ENCODE measurements at places on chromosomes 2 and 18. TPM values are rescaled to one million over a fixed set of nuclear protein-coding genes. Genes with fewer than 3 reads are reported as not detected.

Gene ONECUT2
- polyA plus RNA-seq = 0.01 TPM

DNA sequence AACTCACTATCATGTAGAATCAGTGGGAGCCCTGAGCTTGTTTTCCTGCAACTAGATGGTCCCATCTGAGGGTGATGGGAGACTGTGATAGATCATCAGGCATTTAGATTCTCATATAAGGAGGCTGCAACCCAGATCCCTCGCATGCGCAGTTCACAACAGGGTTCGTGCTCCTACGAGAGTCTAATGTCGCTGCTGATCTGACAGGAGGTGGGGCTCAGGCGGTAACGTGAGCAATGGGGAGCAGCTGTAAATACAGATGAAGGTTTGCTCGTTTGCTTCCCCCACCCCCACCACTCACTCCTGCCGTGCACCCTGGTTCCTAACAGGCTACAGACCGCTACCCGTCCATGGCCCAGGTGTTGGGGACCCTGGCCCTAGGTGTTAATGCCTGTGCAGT is 113.6 kb downstream of the RNF144A start:
- H3K36me3 ChIP-seq = no peaks in the 10 kb centered on the region
- no peak overlapping the region for H3K27ac ChIP-seq
- H3K27me3 ChIP-seq = no peaks in the 10 kb centered on the region
- H3K4me1 ChIP-seq = no peaks in the 10 kb centered on the region
- no peak overlapping the region for H3K4me3 ChIP-seq
- no peak for DNase-seq

GRCh38 chr2:140472676-140473075 is 1658.1 kb downstream of the LRP1B start:
- H3K27me3 ChIP-seq = no peaks in the 10 kb centered on the region
- no peaks in the 10 kb centered on the region for H3K36me3 ChIP-seq
- no peaks in the 10 kb centered on the region for H3K4me1 ChIP-seq
- H3K27ac ChIP-seq = no peak overlapping the region
- DNase-seq = peak; percentile 10

DNA sequence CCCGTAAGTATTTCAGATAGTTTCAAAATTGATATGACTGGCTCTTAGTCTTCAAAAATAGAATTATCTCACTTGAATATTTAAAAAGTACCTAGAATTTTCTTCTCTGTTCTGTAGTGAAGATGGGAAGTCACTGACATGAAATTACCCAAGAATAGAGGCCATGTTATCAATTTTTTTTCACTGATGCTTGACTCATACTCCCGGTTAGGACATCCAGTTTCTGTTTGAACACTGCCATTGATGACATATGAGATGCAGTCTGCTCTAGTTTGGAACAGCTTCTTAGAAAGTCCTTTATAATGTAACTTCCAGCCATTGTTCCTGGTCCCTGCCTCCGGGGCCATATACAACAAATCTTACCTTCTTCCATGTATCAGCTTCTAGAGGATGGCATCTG is 26.0 kb downstream of the MAP3K20 start:
- no peaks in the 10 kb centered on the region for H3K36me3 ChIP-seq
- no peaks in the 10 kb centered on the region for H3K27me3 ChIP-seq
- no peak overlapping the region for H3K27ac ChIP-seq
- H3K4me3 ChIP-seq = no peak overlapping the region

GRCh38 chr2:95278637-95279225 is 4.5 kb downstream of the PROM2 start:
- H3K27me3 ChIP-seq = no peaks in the 10 kb centered on the region
- no peak for DNase-seq
- H3K4me1 ChIP-seq = no peaks in the 10 kb centered on the region
- no peak overlapping the region for H3K4me3 ChIP-seq

- no peak overlapping the region for H3K27ac ChIP-seq
- no peak for DNase-seq
- no peaks in the 10 kb centered on the region for H3K27me3 ChIP-seq
- H3K36me3 ChIP-seq = no peaks in the 10 kb centered on the region
- H3K4me3 ChIP-seq = no peak overlapping the region
These were observed 934.8 kb upstream of the DDX18 start for GRCh38 chr2:116879650-116880160.

- no peaks in the 10 kb centered on the region for H3K27me3 ChIP-seq
- no peak overlapping the region for H3K4me3 ChIP-seq
- H3K4me1 ChIP-seq = no peaks in the 10 kb centered on the region
- H3K36me3 ChIP-seq = no peaks in the 10 kb centered on the region
These were observed 35.2 kb downstream of the ST3GAL5 start for GRCh38 chr2:85853499-85854165.

Gene B3GNT2
- polyA plus RNA-seq = 10.7 TPM

- peaks cover 5% of the 10 kb centered on the region for H3K36me3 ChIP-seq
- peak overlapping the region; percentile 33 for H3K27ac ChIP-seq
- no peaks in the 10 kb centered on the region for H3K27me3 ChIP-seq
- H3K4me1 ChIP-seq = peaks cover 50% of the 10 kb centered on the region
These were observed 92.2 kb downstream of the STPG4 start for GRCh38 chr2:47062681-47063537.

DNA sequence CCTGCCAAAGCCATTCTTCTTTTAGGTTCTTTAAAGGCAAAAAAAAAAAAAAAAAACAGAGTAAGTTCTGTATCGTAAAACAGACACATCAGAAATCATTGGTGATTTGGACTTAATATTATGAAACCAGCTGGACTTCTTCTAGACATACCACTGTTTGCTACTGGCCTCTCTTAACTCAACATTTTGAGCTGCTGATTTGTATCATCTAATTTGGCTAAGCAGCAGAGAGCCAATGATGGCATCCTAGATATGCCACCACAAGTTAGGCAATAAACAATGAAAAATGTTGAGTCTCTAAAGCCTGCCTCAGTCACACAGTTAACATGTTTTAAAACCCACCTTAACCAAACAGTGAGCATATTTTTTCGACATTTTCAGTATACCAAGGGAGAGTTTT is 1034.3 kb upstream of the NXPH2 start:
- no peak for DNase-seq
- H3K4me3 ChIP-seq = no peak overlapping the region
- no peaks in the 10 kb centered on the region for H3K36me3 ChIP-seq
- no peaks in the 10 kb centered on the region for H3K27me3 ChIP-seq
- no peaks in the 10 kb centered on the region for H3K4me1 ChIP-seq

- no peak overlapping the region for H3K27ac ChIP-seq
- H3K4me1 ChIP-seq = no peaks in the 10 kb centered on the region
- no peaks in the 10 kb centered on the region for H3K36me3 ChIP-seq
- H3K4me3 ChIP-seq = no peak overlapping the region
These were observed 280.5 kb downstream of the TCF4 start for GRCh38 chr18:55307505-55307904.

GRCh38 chr2:221500501-221501209 is 71.4 kb downstream of the EPHA4 start:
- H3K36me3 ChIP-seq = no peaks in the 10 kb centered on the region
- no peak overlapping the region for H3K27ac ChIP-seq
- peak; percentile 33 for DNase-seq
- no peak overlapping the region for H3K4me3 ChIP-seq

Gene CAPN14
- polyA plus RNA-seq = 0.07 TPM

DNA sequence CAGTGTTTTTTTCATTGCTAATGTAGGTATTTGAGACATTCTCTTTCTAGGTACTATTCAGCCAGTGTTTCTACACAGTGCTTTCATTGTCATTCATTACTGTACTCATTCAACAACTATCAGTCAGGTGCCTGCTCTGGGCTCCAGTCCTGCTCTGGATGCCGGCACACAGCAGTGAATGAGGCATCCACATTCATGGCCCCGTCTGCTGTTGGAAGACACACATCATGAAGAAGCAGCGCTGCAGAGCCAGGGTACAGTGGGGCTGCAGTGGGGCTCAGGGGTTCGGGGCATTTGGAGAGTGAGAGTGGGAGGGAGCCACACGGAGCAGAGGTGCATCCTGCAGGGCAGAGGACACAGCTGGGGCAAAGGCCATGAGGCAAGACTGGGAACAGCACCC is 737.2 kb upstream of the RAB6C start:
- H3K27ac ChIP-seq = no peak overlapping the region
- DNase-seq = no peak
- H3K4me1 ChIP-seq = no peaks in the 10 kb centered on the region
- no peak overlapping the region for H3K4me3 ChIP-seq

Gene HOXD10
- polyA plus RNA-seq = not detected

DNA sequence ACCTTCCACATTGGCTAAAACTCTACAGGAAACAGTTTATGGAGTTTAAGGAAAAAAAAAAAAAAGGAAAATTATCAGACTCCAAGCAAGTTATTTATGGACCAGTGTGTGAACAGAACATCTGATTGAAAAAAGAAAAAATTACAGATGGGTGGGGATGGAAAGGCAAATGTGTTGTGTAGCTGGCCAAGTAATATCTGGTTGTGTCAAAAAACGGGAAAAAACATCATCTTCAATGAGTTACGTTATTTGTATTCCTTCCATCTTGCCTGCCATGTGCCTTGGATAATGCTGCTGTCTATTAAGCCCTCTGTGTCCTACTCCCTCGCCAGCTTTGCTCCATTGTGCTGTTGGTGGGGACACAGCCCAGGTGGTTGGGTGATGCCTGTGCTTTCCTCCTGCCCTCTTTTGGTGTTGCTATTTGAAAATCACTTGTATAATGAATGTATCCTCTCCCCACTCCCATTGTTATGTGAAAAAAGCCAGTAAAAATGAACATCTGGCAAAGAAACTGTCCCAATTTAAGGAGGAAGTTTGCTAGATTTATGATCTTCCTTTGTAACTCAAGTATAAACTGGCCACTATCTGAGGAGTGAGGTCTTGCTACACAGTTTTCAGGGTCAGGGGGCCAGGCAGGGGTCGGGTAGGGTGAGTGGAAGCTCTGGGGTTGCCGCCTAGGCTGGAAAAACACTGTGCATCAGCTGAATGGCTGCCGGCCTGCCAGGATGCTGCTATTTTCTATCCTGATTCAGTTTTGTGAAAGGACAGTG is 155.9 kb downstream of the FMNL2 start:
- no peak overlapping the region for H3K4me3 ChIP-seq
- no peak for DNase-seq
- H3K27me3 ChIP-seq = no peaks in the 10 kb centered on the region
- H3K36me3 ChIP-seq = no peaks in the 10 kb centered on the region

DNA sequence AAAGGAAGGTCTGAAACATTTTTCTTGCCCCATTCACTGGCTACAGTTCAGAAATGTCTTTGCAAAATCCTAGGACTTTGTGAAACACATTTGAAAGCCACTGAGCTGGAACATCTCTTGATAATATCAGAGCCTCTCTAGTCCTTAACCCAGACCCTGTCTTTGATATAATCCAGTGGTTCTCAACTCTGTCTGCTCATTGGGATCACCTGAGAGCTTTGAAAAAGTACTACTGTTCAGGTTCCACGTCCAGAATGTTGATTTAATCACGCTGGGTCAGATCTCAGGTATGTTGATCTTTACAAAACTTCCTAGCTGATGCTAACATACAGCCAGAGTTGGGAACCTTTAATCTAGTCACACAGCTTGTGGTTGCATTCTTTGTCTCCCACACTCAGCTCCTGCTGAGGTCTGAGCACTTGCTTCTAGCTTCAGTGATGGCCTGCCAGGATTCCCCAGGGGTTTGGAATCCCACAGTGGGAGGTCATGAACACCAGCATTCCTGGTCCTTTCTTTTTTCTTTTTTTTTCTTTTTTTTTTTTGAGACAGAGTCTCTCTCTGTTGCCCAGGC is 262.7 kb downstream of the SETBP1 start:
- no peak overlapping the region for H3K27ac ChIP-seq
- H3K4me3 ChIP-seq = no peak overlapping the region
- H3K4me1 ChIP-seq = peaks cover 2% of the 10 kb centered on the region
- H3K36me3 ChIP-seq = no peaks in the 10 kb centered on the region
- H3K27me3 ChIP-seq = no peaks in the 10 kb centered on the region
- DNase-seq = no peak

DNA sequence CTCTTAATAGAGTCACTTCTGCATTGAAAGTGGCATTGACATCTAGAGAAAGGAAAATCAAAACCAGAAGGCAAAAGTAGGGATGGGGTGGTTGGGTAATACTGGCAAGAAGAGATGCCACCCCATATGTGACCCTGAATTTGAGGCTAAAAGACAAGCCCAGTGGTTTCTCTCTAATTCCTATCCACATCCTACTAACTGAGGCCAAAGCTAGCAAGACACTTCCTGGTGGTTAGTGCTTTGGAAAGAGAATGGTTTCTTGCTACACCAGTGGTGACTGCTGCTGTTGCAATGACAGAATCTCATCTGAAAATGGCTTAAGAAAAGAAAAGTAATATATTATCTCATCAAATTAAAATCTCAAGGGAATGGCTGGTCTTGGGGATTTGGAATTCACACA is 640.6 kb downstream of the EPHA4 start:
- H3K36me3 ChIP-seq = no peaks in the 10 kb centered on the region
- no peak overlapping the region for H3K4me3 ChIP-seq
- no peaks in the 10 kb centered on the region for H3K27me3 ChIP-seq

DNA sequence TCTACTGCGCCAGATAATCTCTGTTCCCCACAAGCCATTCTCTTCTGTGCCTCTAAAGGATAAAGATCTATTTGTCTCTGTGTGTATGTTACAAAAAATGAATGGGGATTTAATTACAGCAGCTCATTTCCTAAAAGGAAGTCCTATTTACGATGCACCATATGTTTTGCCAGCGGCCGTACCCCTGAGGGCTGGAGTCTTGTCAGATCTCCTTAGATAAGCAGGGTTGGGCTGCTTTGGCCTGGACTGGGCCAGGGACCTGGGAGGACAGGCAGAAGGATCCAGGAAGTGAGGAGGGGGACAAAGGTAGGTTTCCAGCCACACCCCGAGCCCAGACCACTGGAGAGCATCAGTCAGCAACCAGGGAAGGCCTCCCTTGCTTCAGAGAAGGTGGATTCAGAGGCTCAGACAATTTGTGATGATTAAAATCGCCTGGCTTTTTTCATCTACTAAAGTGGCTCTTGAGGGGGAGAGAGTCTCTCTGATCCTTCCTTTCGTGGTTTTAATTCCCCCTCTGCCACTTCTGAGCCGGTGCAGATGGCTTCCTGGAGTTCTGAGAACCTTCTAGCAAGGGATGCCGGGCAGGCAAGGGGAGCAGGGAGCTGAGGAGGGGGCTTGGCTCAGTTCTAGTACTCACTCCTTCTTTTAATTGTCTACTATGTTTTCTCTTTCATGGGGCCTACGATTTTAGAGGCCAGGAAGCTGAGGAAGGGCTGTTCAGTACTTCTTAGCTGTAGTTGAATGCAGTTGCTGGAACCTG is 42.1 kb downstream of the MYCN start:
- no peak overlapping the region for H3K27ac ChIP-seq
- H3K4me3 ChIP-seq = no peak overlapping the region
- H3K27me3 ChIP-seq = no peaks in the 10 kb centered on the region
- no peak for DNase-seq
- no peaks in the 10 kb centered on the region for H3K36me3 ChIP-seq

Gene TWIST2
- 85.2 TPM for polyA plus RNA-seq

GRCh38 chr2:74334931-74335333 is 8.3 kb downstream of the SLC4A5 start:
- H3K27ac ChIP-seq = no peak overlapping the region
- no peaks in the 10 kb centered on the region for H3K36me3 ChIP-seq
- no peaks in the 10 kb centered on the region for H3K27me3 ChIP-seq

GRCh38 chr2:10500601-10501361 is 52.7 kb upstream of the ODC1 start:
- peaks cover 16% of the 10 kb centered on the region for H3K27me3 ChIP-seq
- H3K4me1 ChIP-seq = no peaks in the 10 kb centered on the region
- H3K36me3 ChIP-seq = no peaks in the 10 kb centered on the region

Data from fibroblast of lung (primary cell).